A549 (cell line): ENCODE measurements at places on chromosomes 7 and 10.

- no peak for DNase-seq
These were observed 59.9 kb downstream of the KCNMA1 start for GRCh38 chr10:77577666-77578229.

DNA sequence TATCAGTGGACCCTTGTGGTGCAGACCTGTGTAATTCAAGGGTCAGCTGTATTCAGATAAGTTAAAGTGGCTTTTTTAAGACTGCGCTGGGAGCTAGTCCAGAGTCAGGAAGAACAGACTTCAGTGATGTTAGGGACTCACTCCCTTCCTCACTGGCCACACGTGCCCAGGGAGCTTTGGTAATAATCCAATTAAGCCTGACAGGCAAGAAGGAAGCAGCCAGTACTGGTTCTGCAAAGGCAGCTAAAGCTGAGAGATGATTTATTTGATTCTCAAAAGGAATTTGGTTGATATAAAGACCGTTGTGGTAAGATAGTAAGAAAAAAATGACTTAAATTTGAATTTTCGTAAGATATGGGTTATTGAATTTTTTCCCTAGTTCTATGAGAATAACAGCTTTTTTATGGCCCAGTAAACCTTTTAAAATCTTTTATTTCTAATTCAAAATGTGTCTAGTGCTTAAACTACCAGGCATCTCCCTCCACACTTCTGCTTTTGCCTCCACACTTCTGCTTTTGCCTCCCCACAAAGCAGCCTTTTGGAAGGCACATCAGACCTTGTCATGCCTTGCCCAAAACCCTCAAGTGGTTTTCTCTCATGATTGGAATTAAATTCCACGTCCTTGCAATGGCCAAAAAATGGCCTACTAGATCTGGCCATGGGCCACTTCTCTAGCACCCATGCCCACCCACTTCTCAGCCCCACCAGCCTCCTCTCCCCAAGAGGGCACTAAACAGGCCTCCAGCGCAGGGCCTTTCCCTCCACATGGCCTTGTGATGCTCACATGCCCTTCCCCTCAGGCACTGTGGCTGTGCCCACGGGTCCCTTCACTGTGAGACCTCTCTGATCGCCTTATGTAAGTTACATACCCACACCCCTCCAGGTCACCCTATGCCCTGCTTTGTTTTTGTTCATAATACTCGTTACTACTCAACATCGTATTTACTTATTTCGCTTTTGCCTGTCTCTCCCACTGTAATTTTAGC is 92.5 kb downstream of the POU6F2 start:
- no peak for DNase-seq

DNA sequence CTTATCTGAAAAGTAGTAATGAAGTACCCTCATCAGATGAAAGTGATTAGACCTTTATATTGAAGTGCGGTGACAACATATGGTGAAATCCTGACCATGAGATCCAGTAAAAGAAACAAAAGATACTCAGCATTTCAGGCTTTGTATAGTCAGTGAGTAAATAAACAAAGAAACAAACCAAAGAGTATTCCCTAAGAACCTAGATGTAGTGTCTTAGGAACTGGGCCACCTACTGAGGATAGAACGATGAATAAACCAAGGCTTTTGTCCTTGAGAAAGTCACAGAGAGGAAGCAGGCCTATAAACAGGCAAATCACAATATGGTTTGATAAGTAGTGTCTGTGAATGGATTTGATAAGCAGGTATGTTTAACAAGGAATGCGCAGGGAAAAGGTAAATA is 46.2 kb downstream of the ZNF277 start:
- DNase-seq, result no peak

GRCh38 chr10:62239994-62240393 is 28.6 kb downstream of the RTKN2 start:
- DNase-seq, result no peak

GRCh38 chr10:102645388-102645740 is 1.1 kb downstream of the TRIM8 start:
- peak; percentile 55 for DNase-seq

GRCh38 chr10:96325719-96326373 is 21.6 kb downstream of the DNTT start:
- DNase-seq, result no peak

DNA sequence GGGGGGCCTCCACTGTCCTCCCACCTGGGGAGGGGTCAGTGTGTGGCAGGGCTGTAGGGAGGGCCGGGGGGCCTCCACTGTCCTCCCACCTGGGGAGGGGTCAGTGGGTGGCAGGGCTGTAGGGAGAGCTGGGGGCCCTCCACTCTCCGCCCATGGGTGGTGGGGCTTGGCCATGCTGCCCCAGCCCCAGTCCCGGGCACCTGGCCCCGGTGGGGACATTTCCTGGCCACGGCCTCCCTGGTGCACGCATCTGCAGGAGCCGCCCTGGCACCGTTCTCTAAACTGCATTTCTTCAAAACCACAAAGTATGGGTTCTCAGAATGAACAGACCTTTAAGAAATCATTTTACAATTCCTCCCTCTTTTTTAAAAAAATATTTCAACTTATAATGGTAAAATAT is 89.3 kb upstream of the PDGFA start:
- no peak for DNase-seq

- DNase-seq, result no peak
These were observed 257.9 kb downstream of the AHR start for GRCh38 chr7:17556247-17556956.

GRCh38 chr7:2904202-2904601 is 60.1 kb upstream of the GNA12 start:
- DNase-seq, result no peak

DNA sequence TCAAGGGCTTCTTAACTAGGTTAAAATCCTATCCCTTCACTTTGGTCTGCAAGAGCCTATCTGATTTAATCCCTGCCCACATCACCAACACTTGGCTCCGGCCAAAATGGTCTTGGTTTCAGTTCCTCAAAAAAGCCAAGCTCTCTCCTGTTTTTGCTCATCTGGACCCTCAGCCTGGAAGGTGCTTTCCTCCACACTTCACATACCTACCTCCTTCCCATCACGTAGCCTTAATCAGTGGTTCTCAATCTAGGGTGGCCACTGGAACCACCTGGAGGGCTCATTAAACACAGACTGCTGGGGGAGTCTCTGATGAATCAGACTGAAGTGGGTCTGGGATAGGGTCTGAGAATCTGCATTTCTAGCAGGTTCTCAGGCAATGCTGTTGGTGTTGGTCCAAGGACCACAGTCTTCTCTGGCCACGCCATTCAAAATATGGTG is 227.0 kb upstream of the AOAH start:
- DNase-seq, result no peak

DNA sequence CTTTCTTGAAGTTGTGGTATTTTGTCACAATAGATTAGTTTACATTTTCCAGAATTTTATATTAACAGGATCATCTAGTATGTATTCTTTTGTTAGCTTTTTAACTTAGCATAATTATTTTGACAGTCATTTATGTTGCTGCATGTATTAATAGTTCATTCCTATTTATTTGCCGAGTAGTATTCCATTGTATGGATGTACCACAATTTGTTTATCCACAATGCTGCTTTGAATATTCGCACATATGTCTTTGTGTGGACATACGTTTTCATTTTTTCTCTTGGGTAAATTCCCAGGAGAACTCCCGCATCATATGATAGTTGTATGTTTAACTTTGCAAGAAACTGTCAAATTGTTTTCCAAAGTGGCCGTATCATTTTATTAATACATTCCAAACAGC is 115.7 kb downstream of the CPEB3 start:
- DNase-seq, result no peak

- no peak for DNase-seq
These were observed 4.5 kb upstream of the GRID1 start for GRCh38 chr10:86371116-86371515.
